CD8-positive, alpha-beta memory T cell (primary cell): ENCODE measurements at places on chromosomes 7 and 10.

- DNase-seq, result no peak
These were observed 435.6 kb upstream of the C7orf33 start for GRCh38 chr7:148155000-148155399.

DNA sequence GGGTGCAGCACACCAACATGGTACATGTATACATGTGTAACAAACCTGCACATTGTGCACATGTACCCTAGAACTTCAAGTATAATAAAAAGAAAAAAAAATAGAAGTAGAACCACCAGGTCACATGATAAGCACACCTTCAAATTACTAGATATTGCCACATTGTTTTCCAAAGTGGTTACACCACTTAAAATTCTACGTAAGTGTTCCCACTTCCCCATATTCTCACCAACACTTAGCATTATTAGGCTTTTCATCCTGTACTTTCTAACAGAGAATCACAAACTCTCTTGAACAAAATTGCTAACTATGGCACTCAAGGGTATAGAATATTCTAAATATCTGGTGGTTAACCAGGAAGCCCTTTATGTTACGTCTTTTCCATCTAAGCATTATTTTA is 22.6 kb downstream of the SH3PXD2A start:
- DNase-seq, result no peak

- no peak for DNase-seq
These were observed 36.5 kb upstream of the ECHDC3 start for GRCh38 chr10:11705722-11706121.

GRCh38 chr7:103297837-103298179 is 573 bp downstream of the PMPCB start:
- DNase-seq, result no peak
